A172 (cell line): ENCODE measurements at places on chromosomes 2 and 18. TPM values are rescaled to one million over a fixed set of nuclear protein-coding genes. Genes with fewer than 3 reads are reported as not detected.

Gene HOXD9
- total RNA-seq = 2.8 and 3.6 TPM in 2 replicates

GRCh38 chr2:158487419-158487818 lies 30.7 kb downstream of the PKP4 start:
- no peak for DNase-seq

Gene ILKAP
- 21.2 and 22.2 TPM in 2 replicates for total RNA-seq

- no peak for DNase-seq
These were observed 191.7 kb downstream of the CD226 start for GRCh38 chr18:69755856-69756496.

DNA sequence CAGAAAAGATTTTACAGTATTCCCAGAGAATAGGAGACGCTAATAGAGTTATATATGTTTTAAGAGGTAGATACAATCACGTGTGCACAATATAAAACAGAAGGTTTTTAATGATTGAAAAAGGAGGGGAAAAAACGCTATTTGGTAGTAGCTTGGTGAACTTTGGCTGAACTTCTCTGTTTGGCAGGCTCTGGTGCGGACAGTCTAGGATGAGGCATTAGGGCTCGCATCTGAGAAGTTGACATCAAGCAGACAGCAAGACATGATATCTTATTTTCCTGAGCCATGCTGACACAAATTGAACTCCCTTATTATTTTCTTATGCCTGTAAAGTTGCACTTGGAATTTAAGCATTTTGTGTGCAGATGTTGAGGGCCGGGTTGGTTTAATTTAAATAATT lies 176.6 kb downstream of the EN1 start:
- DNase-seq = no peak

GRCh38 chr2:147521936-147522335 lies 322.9 kb upstream of the ACVR2A start:
- DNase-seq = no peak

DNA sequence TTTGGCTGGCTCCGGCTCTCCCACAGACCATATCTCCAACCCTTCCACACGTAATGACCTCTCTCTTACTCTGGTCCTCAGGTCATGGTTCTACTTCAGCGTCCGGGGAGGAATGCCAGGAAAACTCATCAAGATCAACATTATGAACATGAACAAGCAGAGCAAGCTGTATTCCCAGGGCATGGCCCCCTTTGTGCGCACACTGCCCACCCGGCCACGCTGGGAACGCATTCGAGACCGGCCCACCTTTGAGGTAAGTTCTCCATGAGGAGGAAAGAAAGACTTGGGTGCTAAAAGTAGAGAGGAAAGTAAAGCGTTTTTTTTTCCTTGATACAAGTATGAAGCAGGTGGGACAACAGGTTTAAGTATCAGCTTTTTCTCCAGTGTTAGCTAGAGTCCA lies 1.9 kb downstream of the AGBL5 start:
- DNase-seq = no peak

- peak; percentile 24 for DNase-seq
These were observed 20.9 kb downstream of the ITM2C start for GRCh38 chr2:230885463-230886130.

- no peak for DNase-seq
These were observed 59.3 kb downstream of the RDH14 start for GRCh38 chr2:18501156-18501555.

DNA sequence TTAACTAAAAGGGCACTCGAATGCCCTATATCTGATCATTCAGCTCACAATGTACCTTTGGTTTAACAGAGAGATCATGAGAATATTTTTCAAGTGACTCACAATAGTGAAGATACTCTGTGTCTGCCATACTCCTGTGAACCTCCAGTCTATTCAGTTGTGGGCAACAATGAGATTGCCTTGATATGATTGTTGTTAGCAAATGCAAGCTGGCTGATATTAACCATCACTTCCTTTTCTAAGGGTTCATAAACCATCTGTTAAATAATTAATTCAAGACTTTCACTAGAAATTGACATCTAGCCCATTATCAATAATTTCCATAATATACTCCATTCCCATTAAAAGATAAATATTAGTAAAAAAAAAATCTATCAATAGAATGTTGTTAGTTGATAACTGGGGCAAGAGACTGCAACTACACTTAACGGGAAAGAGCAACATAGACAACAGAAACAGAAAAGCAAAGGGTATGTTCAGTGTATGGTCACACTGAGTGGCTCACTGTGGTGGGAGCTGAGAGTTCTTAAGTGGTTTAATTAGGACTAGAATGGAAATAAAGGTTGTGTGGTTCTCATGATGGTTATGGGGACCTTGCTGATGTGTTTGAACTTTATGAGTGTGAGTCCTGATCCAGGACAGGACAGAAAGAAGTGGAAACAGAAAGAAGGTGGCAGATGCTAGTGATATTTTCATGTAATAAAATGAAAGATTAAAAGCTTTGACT lies 11.9 kb downstream of the IL18RAP start:
- DNase-seq = no peak

Gene ADI1
- 70.9 and 102 TPM in 2 replicates for total RNA-seq

Gene PDE1A
- 1.4 TPM in 1 of 2 replicates, not detected in the other for total RNA-seq
